Aorta (tissue), 5 donors: ENCODE measurements at places on chromosomes 1 and 21.
A peak's percentile ranks its signal among the peaks of the same experiment; 100 is the strongest.

DNA sequence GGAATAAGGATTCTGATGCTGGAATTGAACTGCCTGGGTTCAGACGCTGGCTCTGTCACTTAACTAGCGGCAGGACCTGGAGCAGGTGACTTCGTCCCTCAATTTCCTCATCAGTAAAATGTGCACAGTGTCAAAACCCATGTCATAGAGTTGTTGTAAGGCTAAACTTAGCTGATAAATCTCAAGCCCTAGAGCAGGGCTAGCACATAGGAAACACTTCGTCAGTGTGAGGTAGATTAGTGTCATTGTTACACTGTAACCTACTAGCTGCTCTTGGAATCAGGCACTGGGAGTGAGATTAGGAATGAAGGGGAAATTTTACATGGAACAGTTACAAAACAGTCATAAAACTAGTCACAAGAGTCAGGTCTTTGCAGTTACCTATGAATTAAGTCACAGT is 56.1 kb upstream of the ANGPTL1 start:
- DNase-seq, result no peak

DNA sequence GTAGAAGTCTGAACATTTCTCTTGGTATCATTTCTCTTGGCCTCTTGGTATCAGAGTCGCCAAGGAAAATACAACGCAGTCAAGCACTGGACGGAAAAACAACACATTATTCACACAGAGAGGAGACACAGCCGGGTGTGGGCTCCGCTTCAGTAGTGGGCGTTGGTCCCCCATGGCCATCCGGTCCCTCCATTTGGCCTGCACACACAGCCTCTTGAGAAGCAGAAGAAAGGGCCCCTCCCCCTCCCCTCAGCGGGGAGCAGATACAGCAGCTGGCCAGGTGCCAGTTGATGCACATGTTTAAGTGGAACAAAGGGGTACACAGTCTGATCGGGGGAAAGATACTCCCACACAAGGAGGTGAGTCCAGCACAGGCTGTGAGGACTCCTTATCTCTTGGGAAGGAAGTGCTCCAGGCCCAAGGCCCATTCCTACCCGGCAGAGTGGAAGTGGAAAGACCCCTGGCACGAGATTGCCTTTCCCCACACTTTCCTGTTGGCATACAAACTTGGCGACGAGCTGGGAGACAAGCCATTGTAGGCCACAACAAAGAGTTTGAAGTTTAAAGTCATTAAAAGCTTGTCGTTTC is 311.3 kb downstream of the FAM72C start:
- DNase-seq, result no peak

GRCh38 chr21:45004481-45005247 is 64.8 kb downstream of the SLX9 start:
- DNase-seq, result peak; percentile 55

DNA sequence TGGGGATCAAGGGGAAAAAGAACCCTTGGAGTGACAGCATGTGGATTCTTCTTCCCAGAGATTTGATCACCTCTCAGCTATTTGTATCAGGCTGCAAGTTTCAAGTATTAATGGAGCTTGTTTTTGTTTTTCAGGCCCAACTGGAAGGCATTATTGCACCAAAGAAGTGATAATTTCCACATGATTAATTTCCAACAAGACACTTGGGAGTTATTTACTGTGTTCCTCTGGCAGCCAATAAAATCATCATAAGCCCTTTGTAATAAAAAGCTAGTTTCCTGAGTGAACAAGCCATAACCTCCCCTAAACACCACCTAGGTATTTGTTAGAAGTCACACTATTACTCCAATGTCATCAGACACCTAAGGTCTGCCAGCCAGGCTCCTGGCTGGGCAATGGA is 8.2 kb downstream of the DNALI1 start:
- no peak for DNase-seq

DNA sequence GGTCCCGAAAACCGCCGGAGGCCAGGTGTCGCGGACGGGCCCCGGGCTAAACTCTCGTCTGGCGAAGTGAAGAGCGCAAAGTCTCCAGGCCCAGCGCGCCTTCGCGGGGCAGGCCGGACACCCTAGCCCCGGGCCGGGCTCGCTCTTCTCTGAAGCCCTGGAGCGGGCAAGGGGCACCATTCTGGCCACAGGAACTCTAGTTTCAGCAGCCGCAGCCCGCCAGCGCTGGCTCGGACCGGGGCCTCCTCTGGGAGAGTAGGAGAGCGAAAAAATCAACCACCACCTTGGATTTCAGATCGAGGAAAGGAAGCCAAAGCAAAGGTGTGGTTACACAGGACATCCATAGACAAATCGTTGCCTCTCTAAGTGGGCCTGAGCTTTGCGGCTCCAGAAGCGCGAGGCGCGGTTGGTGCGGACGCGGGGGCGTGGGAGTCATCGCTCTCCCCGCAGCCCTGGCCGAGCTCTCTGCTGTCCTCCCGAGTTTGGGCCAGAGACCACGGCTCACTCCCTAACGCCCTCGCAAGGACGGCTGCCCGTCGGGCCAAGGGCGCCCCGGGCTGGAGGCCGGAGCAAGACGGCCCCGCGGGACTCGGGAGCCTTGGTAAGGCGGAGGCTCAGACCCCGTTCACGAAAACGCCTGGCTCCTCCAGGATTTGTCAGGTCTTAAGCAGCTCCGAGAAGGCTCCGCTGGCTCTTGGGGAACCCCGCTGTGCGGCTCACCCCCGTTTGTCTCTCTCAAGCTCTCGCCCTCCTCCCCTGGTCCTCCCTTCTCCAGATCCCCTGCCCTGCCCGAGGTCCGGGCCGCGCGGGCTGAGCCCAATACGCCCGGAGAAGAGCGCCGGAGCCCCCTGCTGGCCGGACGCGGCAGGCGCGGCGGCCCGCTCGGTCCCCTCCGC is 132.9 kb upstream of the DPYD start:
- DNase-seq, result peak; percentile 70

GRCh38 chr1:72606216-72606810 is 324.0 kb upstream of the NEGR1 start:
- no peak for DNase-seq

DNA sequence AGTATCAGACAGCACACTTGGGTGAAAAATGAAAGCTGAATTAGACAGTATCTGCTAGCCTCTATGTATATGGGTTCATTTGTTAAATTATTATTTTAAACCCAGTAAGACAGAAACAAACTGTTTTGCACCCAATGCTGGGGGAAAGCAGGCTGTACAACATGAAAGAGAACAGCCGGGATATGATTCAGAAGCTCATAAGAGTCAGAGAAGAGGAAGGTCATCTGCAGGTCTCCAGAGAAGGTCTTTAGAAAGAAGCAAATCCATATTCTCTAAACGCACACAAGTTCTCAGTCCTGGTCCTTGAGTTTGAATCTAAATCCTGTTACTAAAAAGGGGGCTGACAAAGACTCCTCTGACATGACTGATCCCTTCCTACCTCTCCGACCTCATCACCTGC is 155.1 kb downstream of the SIPA1L2 start:
- no peak for DNase-seq

- no peak for DNase-seq
These were observed 5.4 kb upstream of the PSMG1 start for GRCh38 chr21:39188521-39189139.

DNA sequence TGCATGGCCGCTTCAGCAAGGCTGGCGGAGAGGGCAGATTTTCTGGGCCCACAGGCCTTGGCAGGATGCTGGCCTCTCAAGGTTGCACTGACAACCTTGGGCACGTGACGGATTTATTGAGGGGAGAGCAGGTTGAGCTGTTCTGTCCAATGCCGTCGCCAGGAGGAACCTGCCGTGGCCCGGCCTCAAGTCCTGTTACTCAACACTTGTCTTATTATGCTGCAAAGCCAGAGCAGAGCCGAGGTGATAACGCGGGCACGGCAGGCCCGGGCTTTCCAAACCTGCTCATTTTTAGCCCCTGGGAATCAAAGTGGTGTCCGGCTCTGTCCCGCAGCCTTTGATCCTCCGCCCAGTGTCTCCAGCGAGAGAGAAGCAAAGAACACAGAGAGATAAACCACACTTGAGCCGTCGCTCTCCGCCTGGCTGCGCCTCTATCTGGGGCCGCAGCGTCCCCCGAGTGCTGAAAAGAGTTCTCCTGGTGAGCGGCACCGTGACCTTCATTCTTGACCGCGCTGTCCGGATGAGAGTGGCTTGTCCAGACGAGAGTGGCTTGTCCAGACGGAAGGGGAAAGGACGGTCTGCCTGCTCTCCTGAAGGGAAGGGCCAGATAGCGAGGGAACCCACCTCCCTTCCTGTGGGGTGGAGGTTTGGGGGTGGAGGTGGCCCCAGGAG is 162.3 kb upstream of the ARHGEF16 start:
- DNase-seq, result no peak

GRCh38 chr1:1281533-1282321 is 1.5 kb downstream of the SCNN1D start:
- DNase-seq, result no peak

GRCh38 chr1:112396653-112397471 is 848 bp downstream of the CTTNBP2NL start:
- no peak for DNase-seq

GRCh38 chr1:161238039-161238473 is at the start of gene NR1I3:
Gene NR1I3, minus strand, starts transcription at chr1:161238203. Its CDS starts 1,638 bp downstream, at chr1:161236565.
- no peak for DNase-seq

- no peak for DNase-seq
These were observed 29.1 kb downstream of the VTCN1 start for GRCh38 chr1:117181630-117182041.

DNA sequence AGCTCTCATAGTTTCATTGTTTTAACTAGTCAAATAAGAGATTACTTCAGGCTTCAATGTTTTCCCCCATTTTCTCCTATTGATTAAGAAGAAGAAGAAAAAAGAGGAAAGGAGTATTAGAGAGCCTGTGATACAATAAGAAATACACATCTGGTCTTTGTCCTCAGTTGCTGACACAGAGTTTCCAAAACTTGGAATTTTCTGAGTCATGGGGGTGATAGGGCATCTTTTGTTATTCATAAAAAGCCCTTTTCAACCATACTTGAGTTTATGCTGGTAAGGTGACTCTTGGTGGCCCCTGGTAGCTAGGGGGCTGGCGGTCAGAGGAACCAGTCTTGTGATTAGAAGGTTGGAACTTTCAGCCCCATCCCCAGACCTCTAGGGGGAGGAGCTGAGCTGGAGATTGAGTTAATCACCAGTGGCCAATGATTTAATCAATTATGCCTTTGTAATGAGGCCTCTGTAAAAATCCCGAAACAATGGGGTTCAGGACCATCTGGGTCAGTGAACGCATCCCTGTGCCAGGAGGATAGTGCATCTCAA is 28.9 kb upstream of the KLF18 start:
- no peak for DNase-seq

- no peak for DNase-seq
These were observed 55.2 kb downstream of the TENT5C start for GRCh38 chr1:117661027-117661426.

GRCh38 chr21:22758478-22758877 is 1760.3 kb downstream of the NCAM2 start:
- DNase-seq, result no peak

- peak; percentile 91 for DNase-seq
These were observed 35.0 kb upstream of the JAK1 start for GRCh38 chr1:65001231-65001792.
